Melanocyte of skin (primary cell): ENCODE measurements at places on chromosomes 3 and 15. TPM values are rescaled to one million over a fixed set of nuclear protein-coding genes. Genes with fewer than 3 reads are reported as not detected.

Gene KNG1
- not detected in 2 replicates for total RNA-seq

Gene IL5RA
- total RNA-seq: 0.46 TPM in 1 of 2 replicates, not detected in the other

Gene DUOX1
- 0.15 TPM in 1 of 2 replicates, not detected in the other for total RNA-seq

Gene ACTC1
- total RNA-seq: not detected in 2 replicates

Gene FAM240A
- not detected in 2 replicates for total RNA-seq

Gene COL7A1
- 1.8 and 2.1 TPM in 2 replicates for total RNA-seq

Gene MUSTN1
- total RNA-seq: 0.33 TPM in 1 of 2 replicates, not detected in the other

Gene C2CD4A
- total RNA-seq: not detected in 2 replicates

Gene SNX1
- total RNA-seq: 33.7 and 38.9 TPM in 2 replicates

Gene OXTR
- total RNA-seq: 0.62 and 0.67 TPM in 2 replicates

Gene NEK10
- 1.0 and 2.9 TPM in 2 replicates for total RNA-seq
